Cortex of kidney (tissue), 1 donor: ENCODE measurements at places on chromosomes 2 and 18.

GRCh38 chr2:240986787-240987411 lies 11.5 kb upstream of the SNED1 start:
- DNase-seq = no peak

DNA sequence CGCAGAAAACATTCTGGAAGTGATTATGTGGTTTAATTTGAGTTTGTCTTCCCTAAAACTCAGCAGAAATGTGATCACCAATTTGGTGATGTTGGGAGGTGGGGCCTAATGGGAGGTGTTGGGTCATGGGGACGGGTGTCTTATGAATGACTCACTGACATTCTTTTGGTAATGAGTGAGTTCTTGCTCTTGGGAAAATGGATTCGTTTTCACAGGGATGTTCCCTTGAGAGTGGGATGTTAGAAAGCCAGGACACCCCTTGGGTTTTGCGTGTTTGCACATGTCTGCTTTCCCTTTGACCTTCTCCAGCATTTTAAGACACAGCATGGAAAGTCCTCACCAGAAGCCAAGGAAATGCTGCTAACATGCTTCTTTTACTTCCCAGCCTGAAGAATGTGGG lies 321.5 kb upstream of the NT5C1B start:
- no peak for DNase-seq

GRCh38 chr18:3060667-3061580 lies 48.0 kb upstream of the LPIN2 start:
- no peak for DNase-seq

GRCh38 chr2:236752096-236752495 lies 182.5 kb downstream of the ACKR3 start:
- DNase-seq = no peak

DNA sequence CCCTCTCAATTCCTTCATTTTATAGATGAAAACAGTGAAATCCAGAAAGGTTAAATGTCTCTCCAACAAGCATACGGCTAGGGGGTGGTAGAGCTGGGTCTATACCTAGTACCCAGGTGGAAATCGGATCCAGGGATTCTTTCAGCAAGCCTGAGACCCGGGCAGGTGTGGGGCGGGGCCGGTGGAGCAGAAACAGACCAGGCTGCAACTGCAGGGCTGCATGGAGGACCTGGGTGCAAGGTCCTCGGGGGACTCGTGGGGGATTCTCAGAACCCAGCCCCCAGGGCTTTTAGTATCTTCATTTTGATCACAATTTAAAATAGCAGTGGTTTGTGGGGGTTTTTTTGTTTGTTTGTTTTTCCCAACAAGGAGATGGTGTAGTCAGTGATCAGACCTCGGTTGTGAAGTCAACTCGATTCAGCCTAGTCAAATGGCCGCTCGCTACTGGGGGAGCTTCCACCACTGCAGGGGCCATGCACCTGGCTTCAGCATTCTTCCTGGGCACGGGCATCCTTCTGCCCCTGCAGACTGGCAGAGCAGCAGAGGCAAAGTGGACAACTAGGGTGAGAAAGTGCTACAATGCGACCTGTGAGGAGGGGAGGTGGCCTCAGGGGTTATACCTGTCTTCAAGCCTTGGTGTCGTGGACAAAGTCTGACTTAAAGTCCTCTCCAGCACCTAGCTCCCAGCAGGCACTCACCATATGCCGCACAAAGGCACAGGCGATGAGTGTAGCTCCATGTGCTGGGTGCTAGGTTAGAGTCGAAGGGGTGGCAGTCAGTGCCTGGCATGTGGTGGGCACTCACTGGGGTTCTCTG lies 46.3 kb downstream of the GORASP2 start:
- DNase-seq = no peak

DNA sequence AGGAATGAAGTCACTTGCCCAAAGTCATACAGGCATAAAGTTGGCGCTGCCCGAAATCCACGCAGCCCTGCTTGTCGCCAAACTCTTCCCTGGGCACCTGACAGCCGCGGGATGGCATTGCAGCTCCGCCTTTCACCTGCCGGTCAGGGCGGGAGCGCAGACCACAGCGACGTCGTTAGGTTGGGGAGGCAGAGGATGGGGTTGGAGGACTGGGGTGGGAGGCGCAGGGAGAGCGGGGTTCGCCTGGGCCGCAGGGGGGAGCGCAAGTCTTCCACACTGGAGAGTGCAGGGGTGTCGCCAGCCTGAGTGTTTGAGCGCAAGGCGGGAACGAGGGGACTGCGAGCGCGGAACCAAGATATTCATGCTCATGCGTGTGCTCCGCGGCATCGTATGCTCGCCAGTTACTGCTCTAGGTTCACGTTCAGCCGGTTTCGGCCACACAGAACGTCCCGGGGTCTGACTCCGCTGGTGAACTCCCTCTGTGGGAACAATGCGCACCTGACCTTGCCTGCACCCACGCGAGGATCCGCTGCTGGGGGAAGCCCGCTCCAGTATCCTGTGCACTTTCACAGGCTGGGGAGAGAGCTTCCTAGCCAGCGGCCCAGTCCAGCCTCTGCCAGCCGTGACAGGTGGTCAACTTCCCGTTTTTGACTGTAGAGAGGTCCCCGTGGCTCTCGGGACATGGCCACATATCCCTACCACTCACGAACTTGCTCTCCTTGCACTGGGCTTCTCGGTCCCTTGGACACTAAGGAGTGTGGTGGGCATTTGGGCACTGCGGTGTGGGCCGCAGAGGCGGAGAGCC lies 767 bp upstream of the NPPC start:
- no peak for DNase-seq

DNA sequence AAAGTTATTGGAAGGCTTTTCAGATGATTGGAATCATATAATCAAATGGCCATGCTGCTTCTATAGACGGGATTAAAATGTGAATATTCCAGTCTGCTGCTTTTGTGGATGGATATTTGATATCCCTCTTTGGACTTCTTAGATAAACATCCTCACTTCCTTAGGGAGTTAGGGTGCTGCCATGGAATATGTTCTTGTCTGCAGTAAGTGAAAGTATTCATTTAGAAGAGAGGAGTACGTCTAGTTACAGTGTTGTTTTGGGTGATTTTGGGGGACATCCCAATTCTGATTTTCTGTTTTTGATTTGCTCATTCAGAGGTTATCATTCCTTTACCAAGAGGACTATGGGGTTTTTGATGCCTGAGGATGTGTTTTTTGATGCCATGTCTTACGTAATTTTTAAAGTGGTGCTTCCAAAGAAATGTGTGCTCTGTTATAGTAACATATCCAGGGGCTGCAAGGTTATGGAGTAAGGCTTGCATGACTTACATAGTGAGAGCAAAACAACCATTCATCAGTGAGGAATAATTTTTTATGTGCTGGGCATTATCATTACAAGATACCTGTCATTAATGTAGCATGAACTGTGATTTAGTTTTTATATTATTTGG lies 33.6 kb downstream of the ASXL3 start:
- DNase-seq = no peak

DNA sequence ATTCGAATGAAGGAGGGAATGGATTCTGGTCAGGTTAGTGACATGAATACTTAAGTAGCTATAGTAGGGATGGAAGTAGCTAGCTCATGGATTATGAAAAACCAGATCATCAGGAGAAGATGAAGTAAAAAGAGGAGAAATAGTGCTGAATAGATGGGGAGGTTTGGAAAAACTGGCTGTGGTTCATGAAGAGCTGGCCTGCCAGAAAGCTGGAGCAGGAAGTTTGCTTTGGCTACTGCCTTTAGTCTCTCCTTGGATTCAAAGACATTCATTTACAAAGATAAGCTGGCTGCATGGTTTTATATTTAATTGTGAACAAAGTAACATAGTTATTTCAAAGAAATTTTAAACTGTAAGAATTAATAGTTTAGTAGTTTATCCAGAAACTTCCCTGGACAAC lies 567.0 kb downstream of the RIT2 start:
- DNase-seq = no peak

DNA sequence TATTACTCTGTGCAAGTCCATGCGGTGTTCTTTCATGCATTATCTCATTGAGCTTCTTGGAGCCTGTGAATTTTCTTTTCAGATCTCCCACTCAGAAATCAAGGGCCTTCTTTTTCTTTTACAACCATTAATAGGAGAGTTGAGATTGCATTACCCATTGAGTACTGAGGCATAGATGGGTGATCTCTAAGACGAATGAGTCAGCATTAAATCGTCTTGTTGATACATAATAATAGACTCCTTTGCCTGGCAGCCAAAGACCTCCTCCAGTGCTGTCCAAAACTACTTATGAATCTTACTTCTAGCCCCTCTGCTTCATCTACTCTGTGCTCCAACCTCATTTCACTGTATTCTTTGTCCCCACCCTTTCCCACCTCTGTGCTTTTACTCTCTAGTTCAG lies 180.5 kb downstream of the AGPS start:
- DNase-seq = no peak

DNA sequence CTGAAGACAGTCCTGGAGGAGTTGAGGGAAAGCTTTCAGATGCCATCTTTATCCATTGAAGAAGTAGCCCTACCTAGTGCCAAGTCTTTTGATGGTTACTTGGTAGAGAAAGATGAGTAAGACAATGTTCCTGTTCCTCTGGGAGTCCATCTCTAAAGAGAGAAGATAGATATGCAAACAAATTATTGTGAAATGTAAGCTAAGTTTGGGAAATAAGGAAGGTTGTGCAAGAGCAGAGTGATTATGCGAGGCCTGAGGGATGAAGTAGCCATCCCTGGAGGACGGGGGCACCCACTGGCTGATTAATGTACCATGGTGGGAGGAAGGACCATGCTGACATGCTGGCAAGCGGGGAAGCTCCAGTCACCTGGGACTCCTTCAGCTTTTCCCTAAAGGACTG lies 994 bp upstream of the DTNA start:
- DNase-seq = no peak

DNA sequence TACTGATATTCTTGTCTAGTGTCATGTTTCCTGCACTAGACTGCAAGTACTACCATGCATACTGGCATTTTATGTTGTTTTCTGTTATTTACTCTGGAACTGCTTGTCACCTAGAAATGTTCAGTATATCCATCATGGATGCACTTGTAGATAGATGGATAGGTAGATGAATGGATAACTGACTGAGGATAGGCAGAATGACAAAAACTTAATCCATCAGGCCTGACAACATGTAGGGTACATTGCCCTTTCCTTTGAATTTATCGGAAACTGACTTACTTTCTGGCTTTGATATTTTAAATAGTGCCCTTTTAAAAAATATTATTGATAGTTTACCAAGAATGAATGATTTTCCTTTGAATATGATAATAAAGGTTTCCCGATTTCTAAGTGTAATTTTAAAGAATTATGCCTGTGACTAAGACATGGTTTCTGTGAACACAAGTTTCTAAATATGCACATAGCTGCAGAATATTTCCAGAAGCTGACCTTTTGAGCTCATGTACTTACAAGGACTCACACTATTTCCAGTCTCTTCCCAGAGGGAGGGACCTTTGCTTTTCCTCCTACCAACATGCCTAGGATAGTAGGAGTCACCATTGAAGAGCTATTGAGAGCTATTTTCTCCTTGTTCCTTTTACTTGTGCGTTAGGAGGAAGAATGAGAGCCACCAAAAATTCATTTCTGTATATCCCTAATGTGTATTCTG lies 81.3 kb downstream of the ANKRD12 start:
- DNase-seq = no peak

DNA sequence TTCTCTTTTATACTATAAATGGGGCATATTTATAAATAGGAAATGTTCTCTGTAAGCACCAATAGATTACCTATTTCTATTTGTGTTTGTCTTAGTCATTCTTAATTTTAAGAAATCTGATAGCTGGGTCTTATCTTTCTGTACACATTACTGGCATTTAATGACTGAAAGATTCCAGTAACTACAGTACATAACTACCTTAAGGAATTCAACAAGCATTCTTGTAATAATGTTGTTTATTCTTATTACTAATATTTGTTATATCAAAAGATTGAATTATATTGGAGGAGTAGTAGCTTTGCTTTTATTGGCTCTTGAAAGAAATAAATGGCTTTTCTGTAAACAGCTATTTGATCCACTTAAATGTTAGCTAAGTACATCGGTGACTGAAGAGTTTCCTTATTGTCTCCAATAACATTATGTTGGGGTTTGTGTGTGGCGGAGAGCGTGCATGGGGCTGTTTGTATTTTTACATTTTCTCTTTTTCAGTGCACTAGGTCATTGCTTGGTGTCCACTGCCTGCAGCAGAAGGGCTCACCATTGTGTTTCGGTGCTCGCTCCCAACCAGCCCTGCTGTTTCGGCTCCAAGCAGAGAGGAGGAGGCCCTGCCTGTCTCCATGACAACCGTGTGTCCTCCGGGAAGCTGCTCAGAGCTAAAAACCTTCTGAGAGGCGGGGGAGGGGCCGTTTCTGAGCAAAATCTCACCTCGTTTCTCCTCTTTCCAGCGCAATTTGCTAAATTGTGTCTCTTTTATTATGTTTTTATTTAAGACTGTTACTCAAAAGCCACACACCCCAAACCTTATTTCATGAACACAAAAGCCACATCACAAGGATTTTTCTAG lies 112.5 kb upstream of the SLC38A11 start:
- no peak for DNase-seq

DNA sequence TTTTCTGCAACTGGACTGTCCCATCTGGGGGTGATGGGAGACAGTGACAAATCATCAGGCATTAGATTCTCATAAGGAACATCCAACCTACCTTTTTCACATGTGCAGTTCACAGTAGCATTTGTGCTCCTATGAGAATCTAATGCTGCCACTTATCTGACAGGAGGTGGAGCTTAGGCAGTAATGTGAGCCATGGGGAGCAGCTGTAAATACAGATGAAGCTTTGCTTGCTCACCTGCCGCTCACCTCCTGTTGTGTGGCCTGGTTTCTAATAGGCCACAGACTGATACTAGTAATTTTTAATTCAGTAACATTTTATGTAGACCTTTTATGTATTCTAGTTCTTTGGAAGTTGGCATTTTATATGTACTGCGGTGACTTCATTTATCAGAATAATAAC lies 180.1 kb upstream of the SPOPL start:
- no peak for DNase-seq

DNA sequence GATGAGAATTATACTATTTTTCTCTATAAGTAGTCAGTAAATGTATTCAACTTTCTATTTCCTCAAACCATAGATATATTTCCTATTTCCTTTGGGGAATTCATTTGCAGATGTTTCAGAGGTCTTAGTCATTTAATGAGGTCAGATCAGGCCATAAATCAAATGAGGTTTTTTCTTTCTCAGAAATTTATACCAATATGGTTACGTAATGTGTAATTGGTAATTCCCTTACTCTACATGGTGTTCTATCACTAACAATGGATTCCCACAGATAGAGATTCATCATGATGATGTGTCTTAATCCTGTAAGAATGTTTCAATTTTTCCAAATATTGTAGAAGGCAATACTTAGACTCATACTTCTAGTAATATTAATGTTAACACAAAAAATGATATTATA lies 108.0 kb downstream of the DPP4 start:
- DNase-seq = no peak

GRCh38 chr2:178478439-178479274 lies at the start of gene FKBP7:
Gene FKBP7 (minus strand): TSS chr2:178478600. CDS start chr2:178478499, 101 bp downstream.
- no peak for DNase-seq

DNA sequence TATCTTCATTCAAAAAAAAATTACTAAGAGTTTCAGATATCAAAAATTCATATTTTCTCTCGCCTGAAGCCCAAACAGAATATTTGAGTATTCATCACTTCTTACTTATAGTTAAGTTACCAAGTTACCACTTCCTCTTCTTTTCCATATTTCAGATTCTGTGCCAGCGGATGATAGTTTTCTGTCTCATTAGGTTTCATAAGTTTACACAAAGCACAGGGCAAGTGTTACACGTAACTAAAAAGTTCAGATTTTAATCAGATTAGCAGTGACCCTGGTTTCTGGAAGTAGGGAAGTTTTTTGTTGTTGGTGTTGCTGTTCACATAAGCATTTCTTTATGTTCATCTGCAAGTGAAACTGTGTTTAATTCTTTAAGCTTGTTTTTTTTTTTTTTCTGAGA lies 10.2 kb downstream of the AFTPH start:
- no peak for DNase-seq
